Mesothelial cell of epicardium (in vitro differentiated cells): ENCODE measurements at places on chromosomes 2 and 18. TPM values are rescaled to one million over a fixed set of nuclear protein-coding genes. Genes with fewer than 3 reads are reported as not detected.

DNA sequence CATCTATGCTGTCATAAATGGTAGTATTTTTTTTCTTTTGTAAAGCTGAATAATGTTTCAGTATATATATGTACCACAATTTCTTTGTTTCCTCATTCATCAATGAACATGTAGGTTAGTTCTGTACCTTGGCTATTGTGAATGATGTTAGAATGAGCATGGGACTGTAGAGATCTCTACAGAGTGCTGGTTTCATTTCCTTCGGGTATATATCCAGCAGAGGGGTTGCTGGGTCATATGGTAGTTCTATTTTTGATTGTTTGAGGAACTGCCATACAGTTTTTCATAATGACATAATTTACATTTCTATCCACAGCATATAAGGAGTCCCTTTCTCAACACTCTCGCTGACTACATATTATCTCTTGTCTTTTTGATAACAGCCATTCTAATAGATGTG, 243.5 kb downstream of the CDH7 start:
- H3K4me1 ChIP-seq: no peaks in the 10 kb centered on the region
- no peaks in the 10 kb centered on the region for H3K36me3 ChIP-seq
- no peak overlapping the region for H3K4me3 ChIP-seq
- H3K27ac ChIP-seq: no peak overlapping the region

DNA sequence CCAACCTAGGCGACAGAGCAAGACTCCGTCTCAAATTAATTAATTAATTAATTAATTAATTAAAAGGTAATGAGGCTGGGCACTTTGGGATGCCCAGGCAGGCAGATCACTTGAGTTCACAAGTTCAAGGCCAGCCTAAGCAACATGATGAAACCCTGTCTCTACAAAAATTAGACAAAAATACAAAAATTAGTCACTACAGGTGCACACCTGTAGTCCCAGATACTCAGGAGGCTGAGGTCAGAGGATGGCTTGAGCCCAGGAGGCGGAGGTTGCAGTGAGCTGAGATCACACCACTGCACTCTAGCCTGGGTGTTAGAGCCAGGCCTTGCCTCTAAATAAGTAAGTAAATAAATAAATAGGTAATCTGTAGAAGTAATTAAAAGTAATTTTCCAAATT, 6.8 kb downstream of the SF3B1 start:
- peaks cover 9% of the 10 kb centered on the region for H3K36me3 ChIP-seq
- H3K4me3 ChIP-seq: no peak overlapping the region
- no peak overlapping the region for H3K27ac ChIP-seq
- peaks cover 33% of the 10 kb centered on the region for H3K4me1 ChIP-seq
- DNase-seq: no peak

DNA sequence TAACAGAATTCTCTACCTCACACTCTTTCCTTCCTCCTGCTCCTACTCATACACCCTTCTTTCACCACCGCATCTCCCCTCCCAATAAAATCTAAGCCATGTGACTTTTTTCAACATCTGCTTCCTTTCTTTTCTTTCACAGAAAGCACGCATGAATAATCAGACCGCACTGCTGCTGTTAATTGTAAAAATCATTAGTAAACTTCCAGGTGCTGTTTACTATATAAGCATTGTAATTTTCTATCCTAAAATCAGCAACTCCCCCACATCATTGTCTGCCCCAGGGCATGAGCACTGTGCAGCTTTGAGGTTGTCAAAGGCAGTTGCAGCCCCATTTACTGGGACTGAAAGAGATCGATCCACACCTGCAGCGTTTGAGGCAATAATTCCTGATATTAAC, 782.6 kb upstream of the ID2 start:
- no peaks in the 10 kb centered on the region for H3K36me3 ChIP-seq
- no peak overlapping the region for H3K4me3 ChIP-seq
- H3K4me1 ChIP-seq: peaks cover 10% of the 10 kb centered on the region
- no peak overlapping the region for H3K27ac ChIP-seq

DNA sequence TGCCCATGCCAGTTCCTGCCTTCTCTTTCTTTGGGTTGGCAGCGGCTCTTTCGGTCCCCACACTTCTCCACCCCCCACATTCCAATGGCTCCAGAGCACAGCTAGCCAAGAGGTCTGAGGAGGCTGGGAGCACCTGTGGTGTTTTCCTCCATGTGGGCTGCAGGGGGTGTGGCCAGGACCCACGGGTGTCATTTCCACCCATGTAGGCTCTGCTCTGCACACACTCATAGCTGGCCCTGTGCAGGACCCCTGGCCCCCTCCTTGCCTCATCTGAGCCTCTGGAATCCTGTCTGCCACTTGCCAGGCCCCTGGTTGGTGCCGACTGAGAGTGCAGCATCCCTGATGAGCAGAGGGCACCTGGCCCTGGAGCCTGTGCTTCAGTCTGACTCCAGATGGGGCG, 46.3 kb downstream of the DYSF start:
- H3K4me1 ChIP-seq: peaks cover 3% of the 10 kb centered on the region
- no peaks in the 10 kb centered on the region for H3K27me3 ChIP-seq
- no peak overlapping the region for H3K27ac ChIP-seq
- H3K36me3 ChIP-seq: no peaks in the 10 kb centered on the region

DNA sequence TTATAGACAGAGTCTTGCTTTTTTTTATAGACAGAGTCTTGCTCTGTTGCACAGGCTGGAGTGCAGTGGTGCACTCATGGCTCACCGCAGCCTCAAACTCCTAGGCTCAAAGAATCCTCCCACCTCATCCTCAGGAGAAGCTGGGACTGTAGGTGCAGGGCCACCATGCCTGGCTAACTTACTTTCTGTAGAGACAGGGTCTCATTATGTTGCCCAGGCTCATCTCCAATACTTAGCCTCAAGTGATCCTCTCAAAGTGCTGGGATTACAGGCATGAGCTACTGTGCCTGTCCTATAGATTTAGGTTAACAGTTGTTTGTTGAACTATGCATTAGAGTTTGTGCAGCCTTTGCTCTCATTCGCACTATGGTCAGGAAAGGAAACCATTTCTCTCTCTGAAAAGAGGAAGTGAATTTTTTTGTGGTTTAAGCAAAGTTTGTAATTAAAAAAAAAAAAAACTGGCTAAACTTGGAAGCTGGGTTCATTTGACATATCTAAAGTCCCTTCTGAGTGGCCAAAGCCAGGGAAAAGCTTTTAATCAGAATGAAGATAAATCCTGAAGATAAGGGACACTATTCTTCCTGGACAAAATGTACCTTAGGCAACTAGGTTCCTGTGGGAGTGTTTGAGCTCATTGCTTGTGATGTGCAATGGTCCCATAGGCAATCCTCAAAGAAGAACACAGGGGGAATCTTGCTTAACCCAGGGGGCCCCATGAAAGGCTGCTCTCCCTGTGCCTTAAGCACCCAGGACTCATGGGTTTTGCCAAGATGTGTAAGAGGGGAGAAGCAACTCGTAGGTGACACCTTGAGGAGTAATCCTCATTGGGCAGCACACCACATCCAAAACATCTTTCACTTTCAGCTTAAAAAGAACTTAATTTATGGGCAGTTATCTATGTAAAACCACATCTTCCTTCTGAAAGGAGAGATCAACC, 201.7 kb downstream of the MREG start:
- H3K4me1 ChIP-seq: peaks cover 15% of the 10 kb centered on the region
- no peak overlapping the region for H3K27ac ChIP-seq
- DNase-seq: no peak
- no peaks in the 10 kb centered on the region for H3K36me3 ChIP-seq
- H3K4me3 ChIP-seq: no peak overlapping the region
- no peaks in the 10 kb centered on the region for H3K27me3 ChIP-seq

The CFC1 gene
- not detected in 3 replicates for total RNA-seq

The TEKT4 gene
- not detected in 3 replicates for total RNA-seq

The HOXD13 gene
- 0.49 to 0.63 TPM (median 0.56 TPM) in 3 replicates for total RNA-seq
